ENCODE measurements at places on chromosomes 6 and 20.
A peak's percentile ranks its signal among the peaks of the same experiment; 100 is the strongest.

- DNase-seq = no peak
Measured at GRCh38 chr6:45222380-45222779, 105.8 kb upstream of the RUNX2 start.

- DNase-seq = no peak
Measured at GRCh38 chr20:19996917-19997316, 20.2 kb upstream of the NAA20 start.

DNA sequence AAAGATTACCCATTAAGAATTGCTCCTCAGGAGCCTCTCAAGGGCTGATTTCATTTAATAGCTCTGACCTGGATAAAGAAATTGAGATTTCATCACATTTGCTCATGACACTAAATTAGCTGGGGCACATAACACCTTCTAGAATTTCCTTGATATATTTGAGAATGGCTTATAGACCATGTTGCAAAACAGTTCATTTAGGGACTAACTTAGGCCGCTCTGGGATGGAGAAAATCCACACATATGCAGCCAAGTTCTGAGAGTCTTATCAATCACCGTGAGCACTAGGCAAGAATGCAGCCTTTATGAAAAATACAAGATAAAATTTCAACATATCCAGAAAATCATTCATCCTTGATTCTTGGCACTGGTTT lies 91.0 kb upstream of the MCHR2 start:
- DNase-seq = no peak

DNA sequence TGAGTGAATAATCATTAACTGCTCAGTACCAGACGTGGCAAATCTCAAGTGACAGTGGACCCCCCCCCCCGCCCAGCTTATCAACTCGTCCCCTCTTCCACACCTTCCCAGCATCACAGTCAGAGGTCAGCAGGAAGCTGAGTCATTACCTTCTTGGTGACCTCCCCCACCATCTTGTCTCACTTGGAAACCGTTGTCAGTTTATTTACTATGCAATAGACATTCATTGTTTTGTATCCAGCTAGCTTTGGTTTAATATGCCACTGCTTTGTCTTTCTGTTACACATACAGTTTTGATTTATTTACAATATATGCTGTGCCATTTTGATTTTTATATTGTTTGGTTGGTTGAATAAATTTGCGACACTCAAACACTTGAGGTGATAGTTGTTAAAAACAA lies 158.1 kb downstream of the QKI start:
- DNase-seq = no peak

DNA sequence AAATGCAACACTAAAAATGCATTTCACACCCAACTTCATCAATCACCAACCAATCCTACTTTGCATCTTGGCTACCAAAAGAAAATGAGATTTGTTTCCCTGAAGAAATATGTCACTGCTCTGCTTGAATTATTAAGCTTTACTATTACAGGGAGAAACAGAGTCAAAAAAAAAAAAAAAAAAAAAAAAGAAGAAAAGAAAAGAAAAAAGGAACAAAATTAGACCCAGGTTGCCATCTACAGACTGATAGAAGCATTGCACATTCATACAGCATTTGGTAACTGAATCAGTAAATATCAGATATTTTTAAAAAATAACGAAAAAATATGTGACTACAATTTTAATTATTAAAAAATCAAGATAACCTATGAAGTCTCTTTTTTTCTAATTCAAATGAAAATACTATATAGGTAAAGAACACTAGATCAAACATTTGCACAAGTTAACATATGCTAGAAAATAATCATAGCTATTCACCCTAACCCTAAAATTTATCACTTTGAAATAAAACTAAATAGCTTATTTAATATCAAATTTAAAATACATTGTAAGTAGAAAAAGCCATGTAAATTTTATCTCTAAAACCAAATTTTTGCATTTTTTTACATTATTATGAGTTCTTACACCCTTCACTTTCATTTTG lies 83.3 kb downstream of the DCDC2 start:
- DNase-seq = peak; percentile 30

DNA sequence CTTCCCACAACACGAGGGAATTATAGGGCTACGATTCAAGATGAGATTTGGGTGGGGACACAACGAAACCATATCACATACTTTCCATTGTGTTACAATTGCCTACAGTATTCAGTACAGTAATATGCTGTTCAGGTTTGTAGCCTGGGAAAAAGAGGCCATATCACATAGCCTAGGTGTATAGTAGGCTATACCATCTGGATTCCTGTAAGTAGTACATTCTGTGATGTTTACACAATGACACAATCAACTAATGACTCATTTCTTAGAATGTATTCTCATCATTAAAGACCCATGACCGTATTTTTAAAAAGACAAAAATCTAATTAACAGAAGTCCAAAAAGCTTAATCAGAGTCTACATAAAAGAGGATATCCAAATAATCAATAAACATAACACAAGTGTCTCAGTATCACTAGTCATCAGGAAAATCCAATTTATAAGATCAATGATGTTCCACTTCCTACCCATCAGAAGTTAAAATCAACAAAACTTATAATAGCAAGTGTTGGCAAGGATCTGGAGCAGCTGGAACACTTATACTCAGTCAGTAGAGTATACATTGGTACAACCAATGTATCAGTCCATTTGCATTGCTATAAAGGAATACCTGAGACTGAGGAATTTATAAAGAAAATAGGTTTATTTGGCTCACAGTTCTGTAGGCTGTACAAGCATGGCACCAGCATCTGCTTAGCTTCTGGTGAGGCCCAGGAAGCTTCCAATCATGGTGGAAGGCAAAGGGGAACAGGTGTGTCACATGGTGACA lies 215.9 kb downstream of the CLVS2 start:
- DNase-seq = no peak

DNA sequence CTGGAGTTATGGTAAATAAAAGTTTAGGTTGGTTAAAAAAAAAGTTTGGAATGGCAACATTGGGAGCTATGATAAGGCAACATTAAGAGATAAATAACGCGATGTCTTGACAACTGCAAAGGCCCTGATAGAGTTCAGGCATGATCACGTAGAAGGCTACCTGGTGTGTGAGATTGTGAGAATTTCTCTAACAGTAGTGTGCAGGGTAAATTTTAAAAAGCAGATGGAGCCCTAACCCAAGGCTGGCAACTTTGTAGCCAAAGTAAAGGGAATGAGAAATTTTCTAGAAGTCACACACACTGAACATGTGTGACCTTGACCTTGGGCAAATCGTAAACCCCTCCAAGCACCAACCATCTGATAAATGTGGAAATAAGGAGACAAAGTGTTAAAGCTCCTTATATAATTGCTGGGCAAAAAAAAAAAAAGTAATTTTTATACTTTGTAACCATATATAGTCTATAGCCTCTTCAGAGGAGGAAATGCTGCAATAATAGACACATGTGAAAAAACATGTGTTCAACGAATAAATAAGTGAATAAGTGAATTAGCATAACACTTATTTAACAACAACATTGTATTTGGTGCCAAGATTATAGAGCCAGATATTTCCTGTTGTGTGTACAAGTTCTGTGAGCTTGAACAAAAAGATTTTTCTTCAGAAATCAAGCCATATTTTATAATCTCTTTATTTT lies 18.2 kb downstream of the KCNQ5 start:
- no peak for DNase-seq

GRCh38 chr6:81572020-81572419 lies 180.5 kb downstream of the TENT5A start:
- DNase-seq = no peak

DNA sequence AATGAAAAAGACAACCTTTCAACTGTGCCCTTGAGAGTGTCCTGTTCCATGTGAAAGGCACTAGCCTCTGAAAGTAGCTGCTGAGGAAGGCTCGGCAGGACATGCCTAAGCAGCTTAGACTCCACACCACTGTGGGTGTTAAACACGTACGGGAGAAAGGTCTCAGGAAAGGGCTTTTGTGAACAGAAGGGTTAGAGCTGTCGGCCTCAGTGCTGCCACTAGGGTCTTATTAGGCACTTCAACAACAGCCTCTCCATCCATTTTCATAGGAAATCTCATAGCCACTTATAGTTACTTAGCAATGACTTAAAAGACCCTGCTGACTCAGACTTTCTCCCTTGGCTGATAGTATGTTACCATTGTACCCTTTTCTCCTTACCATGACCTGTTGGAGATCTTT lies 662.8 kb downstream of the TBC1D32 start:
- no peak for DNase-seq

DNA sequence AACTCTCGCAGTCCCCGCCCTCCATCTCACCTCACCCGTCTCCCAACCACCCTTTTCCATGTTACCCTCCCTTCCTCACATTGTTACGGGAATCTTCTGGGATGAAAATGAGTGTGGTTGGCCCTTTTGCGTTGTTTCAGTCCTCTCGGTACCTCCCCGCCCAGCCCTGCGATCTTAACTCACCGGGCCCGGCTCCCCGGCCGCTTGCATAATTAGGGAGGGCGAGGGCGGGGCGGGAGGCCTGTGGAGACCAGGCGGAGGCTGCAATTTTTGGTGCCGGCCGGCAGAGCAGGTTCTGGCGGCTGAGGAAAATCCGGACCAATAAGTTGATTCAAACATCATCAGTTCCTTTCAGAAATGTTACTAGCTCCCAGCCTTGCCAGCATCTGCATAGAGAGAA lies 25.2 kb downstream of the TFAP2B start:
- DNase-seq = no peak

GRCh38 chr20:48411919-48412522 lies 415.8 kb downstream of the PREX1 start:
- DNase-seq = no peak

DNA sequence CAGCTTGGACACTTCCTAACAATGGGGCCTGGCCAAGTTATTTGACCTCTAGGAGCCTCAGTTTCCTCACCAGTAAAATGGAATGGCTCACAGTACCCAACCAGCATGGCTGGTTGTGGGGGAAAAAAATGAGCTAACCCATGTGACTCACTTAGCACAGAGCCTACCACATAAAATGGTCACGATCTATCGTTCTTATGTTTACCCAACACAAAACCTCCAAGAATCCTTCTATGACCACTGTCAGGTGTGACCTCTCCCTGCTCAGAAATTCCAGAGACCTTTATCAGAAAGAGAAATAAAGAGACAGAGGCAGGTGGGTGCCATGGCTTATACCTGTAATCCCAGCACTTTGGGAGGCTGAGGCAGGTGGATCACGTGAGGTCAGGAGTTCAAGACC lies 39.4 kb downstream of the BPIFB1 start:
- DNase-seq = no peak

GRCh38 chr6:72245565-72245964 lies 359.2 kb downstream of the RIMS1 start:
- DNase-seq = no peak

DNA sequence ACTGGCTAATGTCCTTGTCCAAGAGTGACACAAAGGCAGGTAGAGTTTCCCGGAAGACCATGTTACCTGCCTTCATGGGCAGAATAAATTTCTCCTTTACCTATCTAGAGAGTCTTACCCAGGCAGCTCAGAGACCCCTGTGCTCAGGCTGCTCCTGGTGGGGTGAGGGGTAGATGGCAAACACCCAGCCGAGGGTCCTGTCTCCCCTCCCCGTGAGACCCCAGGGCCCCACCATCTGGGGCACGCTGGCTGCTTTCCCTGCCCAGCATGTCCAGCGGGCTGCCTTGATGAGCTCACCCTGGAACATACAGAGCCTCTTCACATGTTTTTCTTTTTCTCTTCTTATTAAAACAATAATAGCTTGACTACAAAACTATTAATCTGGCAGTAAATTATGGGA lies 116.5 kb downstream of the EDN3 start:
- no peak for DNase-seq

DNA sequence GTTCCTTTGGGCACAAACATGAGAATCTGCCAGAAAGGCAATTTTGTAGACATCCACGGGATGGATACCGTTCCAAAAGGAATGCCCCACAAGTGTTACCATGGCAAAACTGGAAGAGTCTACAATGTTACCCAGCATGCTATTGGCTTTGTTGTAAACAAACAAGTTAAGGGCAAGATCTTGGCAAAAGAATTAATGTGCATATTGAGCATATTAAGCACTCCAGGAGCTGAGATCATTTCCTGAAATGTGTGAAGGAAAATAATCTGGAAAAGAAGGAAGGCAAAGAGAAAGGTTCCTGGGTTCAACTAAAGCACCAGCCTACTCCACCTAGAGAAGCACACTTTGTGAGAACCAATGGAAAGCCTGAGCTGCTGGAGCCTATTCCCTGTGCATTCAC lies 103.9 kb upstream of the ARG1 start:
- no peak for DNase-seq

- DNase-seq = no peak
Measured at GRCh38 chr6:157135691-157136090, 187.6 kb downstream of the TMEM242 start.

DNA sequence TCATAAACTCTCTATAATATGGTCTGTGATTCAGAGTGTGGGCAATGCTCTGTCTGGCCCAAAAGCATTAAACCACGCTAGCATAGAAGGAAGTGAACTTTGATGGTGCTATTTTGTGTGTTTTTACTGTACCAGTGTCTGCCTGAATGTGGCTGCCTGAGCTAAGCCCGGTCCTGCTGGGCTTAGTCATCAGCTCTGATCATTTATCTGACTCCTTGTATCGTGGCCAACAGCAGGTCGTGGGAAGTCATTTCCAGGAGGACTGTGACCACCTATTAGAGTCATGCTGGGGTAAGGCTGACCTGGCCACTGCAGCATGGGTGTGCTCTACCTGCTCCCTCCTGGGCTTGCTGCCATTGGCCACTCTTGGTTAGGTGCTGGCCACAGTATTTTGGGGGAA lies 239.1 kb upstream of the CEP162 start:
- DNase-seq = no peak

DNA sequence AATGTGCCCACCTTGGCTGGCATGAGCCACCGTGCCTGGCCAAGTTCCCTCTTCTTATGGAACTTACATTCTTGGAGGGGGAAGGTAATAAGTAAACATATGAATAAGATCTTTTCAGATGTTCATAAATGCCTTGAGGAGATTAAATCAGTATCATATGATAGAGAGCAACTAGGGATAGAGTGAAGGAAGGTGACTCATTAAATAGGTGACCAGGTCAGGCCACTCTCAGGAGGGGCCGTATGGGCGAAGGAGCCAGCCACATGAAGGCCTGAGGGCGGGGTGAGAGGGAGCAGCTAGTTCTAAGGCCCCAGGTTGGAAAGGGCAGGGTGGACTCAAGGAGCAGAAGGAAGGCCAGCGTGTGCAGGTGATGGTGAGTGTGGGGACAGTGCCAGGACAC lies 91.1 kb downstream of the UST start:
- DNase-seq = no peak

DNA sequence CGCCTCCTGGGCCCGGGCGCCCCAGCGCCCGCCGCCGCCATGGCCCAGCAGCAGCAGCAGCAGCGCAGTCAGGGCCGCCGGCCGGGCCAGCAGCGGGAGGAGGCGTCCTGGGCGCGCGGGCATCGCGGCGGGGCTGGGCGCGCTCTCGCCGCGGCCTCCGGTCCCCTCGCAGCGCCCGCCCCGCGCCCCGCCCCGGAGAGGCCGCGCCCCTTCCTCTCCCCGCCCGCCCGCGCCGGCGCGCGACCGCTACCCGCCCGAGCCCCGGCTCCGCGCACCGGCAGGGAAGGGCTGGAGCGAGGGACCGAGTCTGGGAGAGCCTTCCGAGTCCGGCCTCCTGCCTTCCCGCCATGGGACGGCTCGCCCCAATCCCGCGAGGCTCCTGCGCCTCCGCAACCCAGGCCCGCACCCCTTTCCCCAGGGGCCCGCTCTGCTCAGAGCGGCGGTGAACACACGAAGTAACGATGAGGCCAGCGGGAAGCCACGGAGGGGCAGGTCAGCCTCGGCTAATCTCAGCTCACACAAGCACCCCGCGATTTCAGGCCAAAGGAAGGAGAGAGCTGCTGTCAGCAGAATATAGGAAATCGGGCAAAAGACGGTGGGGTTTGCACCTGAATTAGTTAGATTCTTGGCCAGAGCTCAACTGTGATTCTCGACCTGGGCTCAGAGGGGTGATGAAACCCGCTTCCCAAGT lies at the start of gene TXNDC5:
Gene TXNDC5 (minus strand): TSS at position 135 of the 691 bp plus-strand sequence. CDS start 12 bp downstream, at position 123.
- peak; percentile 73 for DNase-seq

Data from AML-193 (cell line).